ENCODE measurements at places on chromosomes 3 and 15. TPM values are rescaled to one million over a fixed set of nuclear protein-coding genes. Genes with fewer than 3 reads are reported as not detected.

DNA sequence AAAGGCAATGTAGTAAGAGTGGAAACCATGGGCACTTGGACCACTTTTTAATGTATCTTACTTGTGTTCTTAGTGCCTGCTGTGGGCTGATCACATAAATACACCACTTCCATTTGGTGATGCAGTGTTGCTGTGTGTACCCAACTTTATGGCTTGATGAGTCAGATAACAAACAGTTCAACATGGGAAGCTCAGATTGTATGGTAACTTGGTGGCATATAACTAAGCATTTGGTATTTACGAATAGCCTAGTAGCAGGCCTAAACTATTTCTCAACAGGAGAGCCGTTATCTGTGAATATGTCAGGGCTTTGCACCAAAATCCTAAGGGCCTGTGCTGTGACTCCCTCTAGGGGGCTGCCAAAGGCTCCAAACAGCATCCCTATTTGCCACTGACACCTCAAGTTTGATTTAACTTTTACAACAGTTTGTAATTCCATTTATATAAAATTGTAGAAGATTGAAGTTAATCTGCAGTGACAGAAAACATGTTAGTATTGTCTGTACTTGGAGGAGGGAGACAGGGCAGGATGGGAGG lies 640.4 kb upstream of the CADM2 start:
- H3K4me3 ChIP-seq = no peak overlapping the region
- H3K4me1 ChIP-seq = no peaks in the 10 kb centered on the region
- no peak overlapping the region for H3K27ac ChIP-seq
- no peaks in the 10 kb centered on the region for H3K27me3 ChIP-seq
- H3K36me3 ChIP-seq = no peaks in the 10 kb centered on the region
- no peak for DNase-seq

DNA sequence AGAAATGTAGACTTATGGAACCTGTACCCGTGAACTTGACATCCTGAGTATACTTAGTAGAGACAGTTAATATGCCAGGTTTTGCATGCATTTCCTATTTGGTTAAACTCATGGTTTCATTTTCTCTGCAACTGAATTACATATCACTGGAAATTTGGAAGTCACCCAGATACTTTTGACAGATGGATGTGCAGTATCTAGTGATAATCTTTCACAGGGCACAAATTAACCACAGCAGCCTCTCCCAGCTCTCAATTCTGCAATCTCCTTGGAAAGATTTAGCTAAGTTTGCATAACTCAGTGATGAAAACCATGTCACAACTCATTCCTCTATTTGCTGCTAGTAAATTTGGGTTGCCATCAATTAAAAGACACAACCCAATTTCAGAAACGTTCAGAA lies 162.3 kb upstream of the TPM1 start:
- H3K27ac ChIP-seq = no peak overlapping the region
- no peak overlapping the region for H3K4me3 ChIP-seq
- no peak for DNase-seq

DNA sequence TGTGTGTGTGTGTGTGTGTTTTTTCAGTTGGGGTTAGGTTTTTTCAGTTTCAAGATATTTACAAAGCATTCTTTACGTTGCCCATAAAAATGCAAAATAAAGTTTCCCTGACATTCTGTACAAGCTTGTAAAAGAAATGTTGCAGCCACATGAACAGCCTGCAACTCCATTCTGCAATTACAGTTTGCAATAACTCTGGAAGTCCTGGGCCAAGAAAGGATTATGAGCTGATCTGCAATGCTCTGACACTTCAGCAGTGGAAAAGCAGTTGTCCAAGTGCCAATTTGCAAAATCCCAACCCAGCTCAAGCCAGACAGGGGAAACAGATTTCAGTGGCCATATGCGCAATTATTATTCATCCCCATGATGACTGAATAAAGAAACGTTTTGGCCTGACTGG lies 322.1 kb downstream of the MEX3B start:
- H3K4me3 ChIP-seq = no peak overlapping the region
- peaks cover 3% of the 10 kb centered on the region for H3K27me3 ChIP-seq
- no peaks in the 10 kb centered on the region for H3K4me1 ChIP-seq
- no peaks in the 10 kb centered on the region for H3K36me3 ChIP-seq
- DNase-seq = peak; percentile 3

GRCh38 chr3:160929595-160929994 lies 173.6 kb downstream of the PPM1L start:
- peaks cover 50% of the 10 kb centered on the region for H3K4me1 ChIP-seq
- no peak overlapping the region for H3K27ac ChIP-seq
- no peak overlapping the region for H3K4me3 ChIP-seq
- DNase-seq = peak; percentile 43
- no peaks in the 10 kb centered on the region for H3K36me3 ChIP-seq

GRCh38 chr15:42011074-42011473 lies 9.8 kb downstream of the PLA2G4E start:
- no peak overlapping the region for H3K4me3 ChIP-seq
- H3K4me1 ChIP-seq = no peaks in the 10 kb centered on the region
- no peaks in the 10 kb centered on the region for H3K36me3 ChIP-seq
- H3K27me3 ChIP-seq = no peaks in the 10 kb centered on the region
- DNase-seq = no peak

DNA sequence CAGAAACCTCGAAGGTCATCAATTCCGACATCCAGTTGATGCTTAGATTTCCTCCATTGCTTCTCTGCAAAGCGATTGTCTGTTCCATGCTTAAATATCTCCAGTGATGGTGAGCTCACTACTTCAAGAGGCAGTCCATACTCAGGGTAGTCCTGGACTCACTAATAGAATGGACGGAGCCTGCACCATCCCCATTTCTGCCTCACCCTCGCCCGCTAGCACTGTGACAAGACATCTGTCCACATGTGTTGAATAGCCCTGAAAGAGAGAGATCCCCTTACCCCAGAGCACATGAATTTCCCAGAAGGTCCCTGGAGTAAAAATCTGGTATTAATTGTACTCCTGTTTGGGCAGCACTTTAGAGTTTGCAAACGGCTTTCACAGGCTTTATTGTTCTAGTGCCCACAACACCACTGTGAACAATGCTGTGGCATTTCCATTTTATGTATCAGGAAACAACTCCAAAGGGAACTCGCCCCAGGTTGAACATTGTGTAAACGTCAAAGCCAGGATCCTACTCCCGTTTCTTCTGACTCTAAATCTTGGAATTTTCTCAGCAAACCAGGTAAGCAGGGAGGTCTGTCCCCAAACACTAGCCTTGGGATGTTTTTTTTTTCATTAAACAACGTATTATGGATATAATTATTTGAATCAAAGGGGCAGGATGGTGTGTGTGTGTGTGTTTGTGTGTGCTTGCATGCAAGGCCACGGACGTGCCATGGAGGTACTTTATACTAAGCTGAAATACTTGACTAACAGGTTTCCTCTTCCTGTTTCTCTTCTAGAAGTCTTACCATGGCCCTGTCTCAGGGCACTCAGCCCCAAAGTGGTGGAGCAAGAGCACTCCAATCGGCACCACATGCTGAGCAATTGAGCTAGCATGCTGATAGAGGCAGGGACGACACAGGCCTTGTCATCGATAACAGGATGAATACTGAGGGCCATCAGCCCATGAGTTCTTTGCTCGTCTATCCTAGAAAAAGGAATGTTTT lies 198.3 kb downstream of the OPA1 start:
- no peak overlapping the region for H3K27ac ChIP-seq
- peaks cover 8% of the 10 kb centered on the region for H3K4me1 ChIP-seq
- DNase-seq = no peak
- no peak overlapping the region for H3K4me3 ChIP-seq
- no peaks in the 10 kb centered on the region for H3K27me3 ChIP-seq
- H3K36me3 ChIP-seq = no peaks in the 10 kb centered on the region

TBL1XR1 gene
- total RNA-seq = 35.9 TPM

Data from gastrocnemius medialis (tissue), 4 donors.